ENCODE measurements at places on chromosomes 13 and 19.
A peak's percentile ranks its signal among the peaks of the same experiment; 100 is the strongest.

- no peak for DNase-seq
Measured at GRCh38 chr13:97535614-97536013, 101.6 kb downstream of the RAP2A start.

DNA sequence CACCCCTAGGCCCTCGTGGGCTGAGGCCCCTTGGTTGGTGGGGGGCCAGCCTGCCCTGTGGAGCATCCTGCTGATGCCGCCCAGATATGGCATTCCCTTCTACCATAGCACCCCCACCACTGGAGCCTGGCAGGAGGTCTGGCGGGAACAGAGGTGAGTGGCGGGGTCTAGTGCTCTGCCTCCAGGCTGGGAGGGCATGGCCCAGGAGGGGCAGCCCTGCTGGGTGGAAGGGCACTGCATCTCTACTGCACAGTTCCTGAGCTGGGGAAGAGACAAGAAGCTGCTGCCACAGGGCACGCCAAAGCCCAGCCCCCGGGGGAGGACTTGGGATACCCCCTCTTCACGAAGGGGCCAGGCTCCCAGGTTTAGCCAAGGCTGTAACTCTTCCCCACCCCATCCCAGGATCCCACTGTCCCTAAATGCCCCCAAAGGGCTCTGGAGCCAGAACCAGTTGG lies 2.4 kb upstream of the KMT2B start:
- no peak for DNase-seq

DNA sequence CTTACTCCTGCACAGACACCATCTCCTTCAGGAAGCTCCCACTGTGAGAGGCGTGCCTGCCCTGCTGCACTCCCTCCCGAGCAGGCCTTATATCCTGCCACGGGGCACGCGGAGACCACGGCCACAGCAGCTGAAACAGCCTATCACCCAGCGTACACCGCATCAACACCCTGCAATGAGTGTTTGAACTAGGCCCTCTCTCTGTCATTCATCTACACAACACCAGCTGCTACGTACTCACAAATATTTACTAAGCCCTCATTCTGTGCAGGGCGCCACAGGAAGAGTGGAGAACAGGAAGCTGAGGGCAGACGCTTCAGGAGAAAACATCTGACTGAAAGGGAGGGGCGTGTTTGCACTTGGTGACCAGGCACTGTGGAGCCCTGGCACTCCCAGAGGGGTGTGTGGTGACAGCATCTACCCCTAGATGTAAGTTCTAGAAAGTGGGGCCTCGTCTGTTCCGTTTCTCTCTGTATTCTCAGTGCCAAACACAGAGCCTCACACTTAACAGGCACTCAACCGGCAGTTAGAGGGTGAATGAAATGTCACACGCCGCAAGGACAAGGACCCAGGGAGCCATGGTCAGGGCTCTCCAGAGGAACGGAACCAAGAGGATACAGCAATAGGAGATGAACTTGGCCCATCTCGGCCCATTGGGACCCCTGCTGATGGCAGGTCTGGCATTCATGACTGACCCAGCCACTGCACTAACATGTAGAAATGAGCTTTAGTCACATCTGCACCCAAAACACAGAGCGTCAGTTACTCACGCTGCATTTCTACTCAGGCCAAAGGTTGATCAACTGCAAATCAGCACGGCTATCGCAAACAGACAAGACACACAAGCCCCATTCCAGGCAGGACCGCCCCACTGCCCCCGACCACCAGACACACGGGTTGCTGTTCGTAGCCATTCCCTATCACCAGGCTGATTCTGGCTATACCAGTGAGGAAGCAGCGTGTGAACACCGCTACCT lies 15.7 kb downstream of the RANBP3 start:
- peak; percentile 86 for DNase-seq

GRCh38 chr13:51151463-51151862 lies 40.4 kb upstream of the C13orf42 start:
- DNase-seq = no peak

GRCh38 chr19:604355-604754 lies 14.7 kb downstream of the HCN2 start:
- peak; percentile 37 for DNase-seq

GRCh38 chr19:17757125-17757524 lies 5.8 kb downstream of the FCHO1 start:
- no peak for DNase-seq

- no peak for DNase-seq
Measured at GRCh38 chr13:27665761-27666160, 44.1 kb downstream of the POLR1D start.

DNA sequence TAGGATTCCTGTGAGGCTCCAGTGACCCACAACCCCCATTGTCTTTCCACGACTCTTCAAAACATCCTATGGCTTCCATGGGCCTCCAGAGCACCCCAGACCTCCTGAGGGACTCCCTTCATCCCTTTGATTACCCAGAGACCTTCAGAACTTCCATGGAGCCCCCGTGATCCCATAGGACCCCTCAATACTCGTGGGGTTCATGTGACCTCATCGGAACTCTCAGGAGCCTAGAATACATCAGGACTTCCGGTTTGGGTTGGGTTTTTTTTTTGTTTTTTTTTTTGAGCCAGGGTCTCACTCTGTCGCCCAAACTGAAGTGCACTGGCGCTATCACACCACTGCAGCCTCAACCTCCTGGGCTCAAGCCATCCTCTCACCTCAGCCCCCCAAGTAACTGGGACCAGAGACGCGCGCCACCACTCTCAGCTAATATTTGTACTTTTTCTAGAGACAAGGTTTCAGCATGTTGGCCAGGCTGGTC lies 774 bp downstream of the ALDH16A1 start:
- peak; percentile 51 for DNase-seq

DNA sequence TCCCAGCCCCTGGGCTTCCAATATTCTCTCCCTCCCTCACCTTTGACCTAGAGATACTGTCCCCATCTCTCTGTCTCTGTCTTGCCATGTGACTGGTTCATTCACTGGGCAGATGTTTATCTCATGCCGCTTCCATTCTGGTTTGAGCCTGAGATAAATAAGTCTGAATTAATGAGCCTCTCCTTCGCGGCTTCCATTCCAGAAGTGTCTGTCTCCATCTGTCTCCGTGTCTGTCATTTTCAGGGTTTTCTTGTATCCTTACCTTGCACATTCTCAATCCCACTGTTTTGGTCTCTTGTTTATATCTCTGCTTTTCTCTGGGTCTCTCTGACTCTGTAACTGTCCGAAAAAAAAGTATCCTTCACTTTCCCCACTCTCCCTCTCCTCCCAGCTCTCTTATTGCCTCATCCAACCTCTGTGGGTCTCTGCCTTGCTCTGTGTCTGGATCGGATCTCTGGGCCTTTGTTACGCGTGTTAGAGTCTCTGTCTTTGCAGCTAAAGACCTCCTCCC lies 4.3 kb downstream of the SPHK2 start:
- DNase-seq = no peak

GRCh38 chr19:31906111-31906871 lies 439.1 kb upstream of the ZNF507 start:
- no peak for DNase-seq

DNA sequence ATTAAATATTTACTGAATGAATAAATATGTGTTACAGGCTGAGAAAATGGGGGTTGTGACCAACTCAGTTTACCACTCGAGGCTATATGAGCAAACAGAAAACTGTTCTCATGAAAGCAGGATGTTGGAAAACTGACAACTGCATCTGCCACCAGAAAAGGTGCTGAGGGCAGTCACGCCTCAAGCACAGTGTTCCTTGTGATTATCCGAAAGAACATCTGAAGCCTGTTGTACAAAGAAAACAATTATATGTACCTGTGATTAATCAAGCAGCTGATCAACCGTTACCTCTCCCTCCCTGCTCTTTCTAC lies 6.2 kb upstream of the KLK13 start:
- no peak for DNase-seq

DNA sequence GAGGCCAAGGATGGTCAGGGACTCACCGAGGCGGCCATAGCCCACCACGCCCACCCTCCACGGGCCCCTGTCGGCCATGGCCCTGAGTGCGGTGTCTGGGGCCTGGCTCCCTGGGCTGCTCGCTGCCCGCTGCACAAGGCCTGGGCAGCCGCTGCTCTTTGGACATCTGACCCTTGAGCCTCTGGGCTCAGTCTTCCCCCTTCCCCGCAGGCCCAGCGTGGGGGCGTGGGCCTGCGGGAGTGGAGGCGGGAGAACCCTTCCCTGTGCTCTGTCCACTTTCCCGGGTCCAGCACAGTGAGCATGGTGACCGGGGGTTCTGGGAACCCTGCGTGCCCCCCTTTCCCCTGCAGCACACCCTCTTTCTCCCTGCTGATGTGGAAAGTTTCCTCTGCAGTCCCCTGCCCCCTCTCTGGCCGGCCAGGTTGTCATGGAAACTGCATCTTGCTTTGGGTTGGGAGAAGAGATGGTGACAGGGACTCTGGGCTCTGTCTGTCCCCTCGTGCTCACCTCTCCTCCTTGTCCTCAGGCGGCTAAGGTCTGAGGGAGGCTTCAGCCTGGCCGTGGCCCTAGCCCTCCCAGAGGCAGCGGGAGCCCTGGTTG lies at the start of gene ASPDH:
Gene ASPDH, minus strand, starts transcription at position 168 of the 600 bp plus-strand sequence. Its CDS starts 90 bp downstream, at position 78.
- no peak for DNase-seq

- no peak for DNase-seq
Measured at GRCh38 chr13:98490866-98491265, 86.0 kb downstream of the STK24 start.

- peak; percentile 11 for DNase-seq
Measured at GRCh38 chr19:16541526-16542044, 652 bp downstream of the CHERP start.

GRCh38 chr19:49589502-49589905 lies 1.5 kb upstream of the PRR12 start:
- no peak for DNase-seq

GRCh38 chr19:53394522-53394973 lies 401 bp upstream of the ZNF765 start:
- no peak for DNase-seq

- peak; percentile 63 for DNase-seq
Measured at GRCh38 chr13:40187841-40188591, 478.4 kb downstream of the FOXO1 start.

GRCh38 chr13:35964011-35964862 lies 166.9 kb downstream of the DCLK1 start:
- no peak for DNase-seq

DNA sequence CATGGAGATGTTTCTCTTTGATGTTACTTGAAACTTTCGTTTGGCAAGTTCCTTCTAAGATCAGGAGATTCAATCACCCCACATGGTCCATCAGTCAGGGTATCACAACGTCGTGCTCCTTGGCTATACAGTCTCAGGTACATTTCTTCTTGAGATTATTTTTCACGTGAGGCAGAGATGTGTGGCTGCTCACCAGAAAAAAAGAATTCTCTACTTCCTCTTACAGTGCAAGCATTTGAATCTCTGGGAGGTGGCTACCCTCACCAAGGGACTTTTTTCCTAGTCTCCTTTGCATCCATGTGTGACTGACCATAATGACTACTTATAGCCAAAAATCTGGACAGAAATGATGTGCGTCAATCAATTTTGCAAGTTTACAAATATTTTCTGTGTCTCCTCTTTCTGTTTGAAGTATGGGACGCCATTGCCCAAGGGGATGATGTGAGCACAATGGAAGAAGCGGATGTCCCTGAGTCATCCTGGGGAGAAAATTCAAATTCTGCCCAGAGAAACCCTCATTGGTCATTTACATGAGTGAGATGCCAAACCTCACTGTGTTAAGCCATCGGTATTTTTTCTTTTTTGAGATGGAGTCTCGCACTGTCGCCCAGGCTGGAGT lies 8.6 kb upstream of the LAIR2 start:
- no peak for DNase-seq

DNA sequence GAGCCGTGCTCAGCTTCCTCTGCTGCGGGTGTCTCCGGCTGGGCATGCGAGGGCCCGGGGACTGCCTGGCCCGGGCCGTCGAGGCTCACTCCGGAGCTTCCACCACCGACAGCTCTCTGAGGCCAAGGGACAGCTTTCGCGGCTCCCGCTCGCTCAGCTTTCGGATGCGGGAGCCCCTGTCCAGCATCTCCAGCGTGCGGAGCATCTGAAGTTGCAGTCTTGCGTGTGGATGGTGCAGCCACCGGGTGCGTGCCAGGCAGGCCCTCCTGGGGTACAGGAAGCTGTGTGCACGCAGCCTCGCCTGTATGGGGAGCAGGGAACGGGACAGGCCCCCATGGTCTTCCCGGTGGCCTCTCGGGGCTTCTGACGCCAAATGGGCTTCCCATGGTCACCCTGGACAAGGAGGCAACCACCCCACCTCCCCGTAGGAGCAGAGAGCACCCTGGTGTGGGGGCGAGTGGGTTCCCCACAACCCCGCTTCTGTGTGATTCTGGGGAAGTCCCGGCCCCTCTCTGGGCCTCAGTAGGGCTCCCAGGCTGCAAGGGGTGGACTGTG lies 1.2 kb downstream of the S1PR4 start:
- DNase-seq = no peak

DNA sequence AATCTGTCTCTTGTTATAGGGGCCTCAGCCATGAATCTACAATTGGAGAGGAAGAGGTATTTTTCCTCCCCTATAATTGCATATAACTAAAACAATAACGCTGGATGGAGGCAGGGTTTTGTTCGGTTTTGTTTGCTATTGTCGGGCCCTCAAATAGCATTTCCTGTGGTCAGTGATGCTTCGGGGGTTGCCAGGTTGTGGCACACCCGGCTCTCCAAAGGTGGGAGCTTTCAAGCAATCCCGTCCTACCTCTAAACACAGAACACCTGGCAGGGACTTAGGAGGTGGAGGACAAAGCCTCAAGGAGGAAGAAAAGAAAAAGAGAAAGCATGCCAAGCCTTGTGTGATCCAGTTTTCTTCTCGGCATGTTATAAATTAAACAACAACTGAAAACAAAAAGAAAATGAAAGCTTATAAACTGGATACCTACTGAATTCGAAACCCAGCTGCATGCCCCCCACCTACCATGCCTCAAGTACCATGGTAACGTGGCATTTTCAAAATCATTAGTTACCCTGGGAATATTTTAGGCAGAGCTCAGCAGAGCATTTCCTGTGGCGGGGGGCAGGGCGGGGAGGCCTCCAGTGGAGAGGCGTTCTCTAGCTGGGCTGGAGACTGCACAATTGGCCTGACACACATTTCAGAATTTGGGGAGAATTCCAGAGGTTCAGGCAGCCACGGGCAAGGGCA lies 213.8 kb downstream of the DCLK1 start:
- DNase-seq = no peak

GRCh38 chr19:18173572-18174288 lies at the start of gene IFI30:
TSS of gene IFI30 (plus strand) at chr19:18173813. CDS start at chr19:18173842, 29 bp downstream.
- peak; percentile 71 for DNase-seq

GRCh38 chr13:29969286-29969685 lies 118.9 kb upstream of the UBL3 start:
- DNase-seq = no peak

GRCh38 chr13:113963376-113963775 lies 10.5 kb downstream of the C13orf46 start:
- DNase-seq = no peak

GRCh38 chr19:33569821-33570220 lies 48.2 kb upstream of the PEPD start:
- no peak for DNase-seq

DNA sequence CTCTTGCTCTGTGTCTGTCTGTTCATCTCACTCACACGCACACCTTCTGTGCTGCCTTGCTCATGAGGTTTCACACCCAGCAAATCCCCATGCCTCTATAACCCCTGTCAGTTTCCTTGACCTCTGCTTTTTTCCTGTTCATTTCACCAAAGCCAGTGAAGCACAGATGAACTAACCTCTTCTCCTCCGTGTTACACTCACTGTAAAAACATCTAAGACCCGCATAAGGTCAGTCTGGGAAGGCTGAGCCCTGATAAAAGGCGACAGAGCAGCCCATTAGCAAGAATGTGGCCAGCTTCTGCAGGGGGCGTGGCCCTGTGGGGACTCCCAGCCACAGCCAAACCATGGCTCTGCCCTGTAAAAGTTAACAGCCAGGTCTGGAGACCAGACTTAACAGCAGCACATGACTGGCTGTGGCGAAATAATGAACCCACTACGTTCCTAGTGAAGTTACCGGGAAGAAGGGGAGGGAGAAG lies 42.8 kb upstream of the NPAS1 start:
- no peak for DNase-seq

Data from CD4-positive, alpha-beta T cell treated with Interleukin-12 subunit alpha and Interleukin-12 subunit beta, for 1 hour (primary cell).